ENCODE measurements at places on chromosomes 7 and 10.

- no peak for DNase-seq
Observed at GRCh38 chr10:28906415-28906814, 229.1 kb downstream of the BAMBI start.

DNA sequence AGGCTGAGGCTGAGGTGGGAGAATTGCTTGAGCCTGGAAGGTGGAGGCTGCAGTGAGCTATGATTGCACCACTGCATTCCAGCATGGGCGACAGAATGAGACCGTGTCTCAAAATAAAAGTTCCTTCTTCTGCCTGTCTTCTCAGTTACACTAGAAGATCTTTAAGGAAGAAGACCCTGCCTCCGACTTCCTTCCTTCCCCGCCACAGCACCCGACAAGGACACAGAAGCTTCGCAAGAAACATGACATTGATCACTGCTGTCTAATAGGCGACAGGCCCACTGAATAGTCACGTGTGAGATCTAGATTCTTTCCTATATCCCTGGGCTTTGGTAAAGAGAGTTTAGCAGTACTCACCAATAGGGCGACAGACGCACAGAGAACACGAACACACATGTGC lies 118.2 kb downstream of the PRPF18 start:
- no peak for DNase-seq

DNA sequence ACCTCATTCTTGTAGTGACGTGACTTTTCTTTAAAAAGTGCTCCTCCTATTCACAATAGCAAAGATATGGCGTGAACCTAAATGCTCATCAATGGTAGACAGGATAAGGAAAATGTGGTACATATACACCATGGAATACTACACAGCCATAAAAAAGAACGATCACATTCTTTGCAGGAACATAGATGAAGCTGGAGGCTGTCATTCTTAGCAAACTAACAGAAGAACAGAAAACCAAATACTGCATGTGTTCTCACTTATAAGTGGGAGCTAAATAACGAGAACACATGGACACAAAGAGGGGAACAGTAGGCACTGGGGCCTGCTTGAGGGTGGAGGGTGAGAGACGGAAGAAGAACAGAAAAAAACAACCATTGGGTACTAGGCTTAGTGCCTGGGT lies 59.9 kb upstream of the FGFR2 start:
- DNase-seq: no peak

- DNase-seq: peak; percentile 21
Observed at GRCh38 chr10:114548662-114549061, 109.4 kb downstream of the ABLIM1 start.

GRCh38 chr7:1829111-1829510 lies 159.0 kb downstream of the ELFN1 start:
- DNase-seq: no peak

GRCh38 chr7:27942711-27943110 lies 202.7 kb downstream of the TAX1BP1 start:
- DNase-seq: no peak

DNA sequence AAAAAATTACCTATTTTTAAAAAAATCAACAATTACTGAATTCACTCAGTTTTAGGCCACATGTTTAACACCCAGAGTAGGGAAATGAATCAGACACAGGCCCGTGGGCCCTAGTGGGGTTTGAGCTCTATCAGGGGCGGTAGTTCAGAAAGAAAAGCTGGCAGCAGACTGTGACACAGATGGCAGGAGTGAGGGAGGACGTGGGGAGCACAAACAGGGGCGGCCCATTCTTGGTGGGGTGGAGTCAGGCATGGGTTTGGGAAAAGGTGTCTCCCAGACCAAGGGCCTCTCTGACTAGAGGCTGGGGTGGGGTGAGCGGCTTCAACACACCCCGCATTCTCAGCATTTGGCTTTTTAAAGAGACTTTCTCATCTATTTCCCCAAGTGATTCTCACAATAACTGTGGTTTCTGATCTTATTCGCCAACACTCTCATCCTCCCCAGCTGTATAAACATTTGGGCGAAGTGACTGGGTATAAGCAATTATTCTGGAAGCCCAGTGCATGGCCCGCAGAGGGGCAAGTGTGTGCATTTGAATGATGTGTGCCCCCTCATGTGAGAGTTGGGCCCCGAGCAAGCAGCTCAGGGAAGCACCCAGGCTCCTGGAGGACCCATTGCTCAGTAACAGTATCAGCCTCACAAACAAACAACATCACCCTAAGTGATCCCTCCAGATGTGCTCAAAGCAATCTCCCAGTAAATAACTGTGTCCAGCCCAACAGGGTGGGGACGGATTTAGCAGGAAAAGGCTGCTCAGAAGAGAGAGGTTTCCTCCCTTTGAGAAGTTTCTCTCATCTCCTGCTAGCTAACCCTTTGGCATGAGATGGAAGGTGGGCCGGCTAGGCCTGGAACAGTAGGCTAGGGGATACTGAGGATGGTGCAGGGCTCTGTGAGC lies 437.6 kb upstream of the ZMIZ1 start:
- DNase-seq: no peak

GRCh38 chr7:98910427-98910826 lies 32.1 kb downstream of the TRRAP start:
- DNase-seq: no peak

DNA sequence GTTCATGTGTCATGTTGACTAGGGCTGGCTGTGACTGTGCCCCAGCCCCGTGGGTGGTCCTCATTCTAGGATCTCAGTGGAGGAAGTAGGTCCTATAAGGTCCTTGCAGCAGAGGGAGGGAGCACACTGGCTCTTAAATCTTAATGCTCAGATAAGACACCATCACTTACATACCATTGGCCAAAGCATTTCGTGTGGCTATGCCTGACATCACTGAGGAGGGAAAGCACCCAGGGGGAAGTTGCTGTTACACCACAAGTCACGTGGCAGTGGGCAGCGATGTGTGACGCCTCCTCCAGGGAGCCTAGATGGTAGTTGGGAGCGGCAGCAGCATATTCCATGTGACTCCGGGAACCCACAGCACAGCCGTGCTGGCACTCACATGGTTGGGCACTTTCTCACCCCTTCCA lies 224.7 kb upstream of the SH2B2 start:
- peak; percentile 70 for DNase-seq

- DNase-seq: no peak
Observed at GRCh38 chr7:117338020-117338419, 15.2 kb upstream of the WNT2 start.

DNA sequence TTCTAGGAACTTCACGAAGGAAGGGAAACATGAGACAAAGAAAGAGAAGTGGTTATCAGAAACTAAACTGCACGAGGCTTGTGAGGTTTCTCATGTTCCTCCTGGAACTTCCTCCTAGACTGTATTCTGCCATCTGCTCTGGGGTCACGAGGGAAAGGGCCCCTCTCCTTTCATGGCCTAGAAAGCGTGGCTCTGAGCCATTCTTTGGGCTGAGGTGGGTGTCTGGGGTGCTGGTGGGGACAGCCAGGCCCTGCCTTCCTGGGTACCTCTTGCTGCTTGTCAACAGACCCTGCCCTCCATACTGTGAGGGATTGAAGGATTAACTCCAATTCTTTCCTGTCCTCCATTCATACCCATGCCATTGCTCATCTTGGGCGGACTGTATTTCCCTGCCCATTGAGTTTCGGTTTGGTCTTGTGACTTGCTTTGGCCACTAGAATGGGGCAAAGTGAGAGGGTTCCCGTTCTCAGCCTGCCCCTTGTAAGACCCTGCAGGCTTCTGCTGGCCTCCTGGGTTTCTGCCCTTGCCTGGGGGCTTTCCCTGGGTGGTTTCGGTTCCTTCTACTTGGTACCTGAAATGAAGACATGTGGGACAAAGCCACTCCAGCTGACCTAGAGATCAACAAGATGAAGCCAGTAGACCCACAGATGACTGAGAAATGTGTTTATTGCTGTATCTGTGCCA lies 14.9 kb upstream of the GIMAP8 start:
- DNase-seq: peak; percentile 42

- DNase-seq: peak; percentile 81
Observed at GRCh38 chr7:22860784-22861482, 38.3 kb upstream of the TOMM7 start.

GRCh38 chr10:124686707-124687376 lies 57.3 kb downstream of the FAM53B start:
- no peak for DNase-seq

- DNase-seq: no peak
Observed at GRCh38 chr10:23173214-23174073, 18.7 kb upstream of the PTF1A start.

DNA sequence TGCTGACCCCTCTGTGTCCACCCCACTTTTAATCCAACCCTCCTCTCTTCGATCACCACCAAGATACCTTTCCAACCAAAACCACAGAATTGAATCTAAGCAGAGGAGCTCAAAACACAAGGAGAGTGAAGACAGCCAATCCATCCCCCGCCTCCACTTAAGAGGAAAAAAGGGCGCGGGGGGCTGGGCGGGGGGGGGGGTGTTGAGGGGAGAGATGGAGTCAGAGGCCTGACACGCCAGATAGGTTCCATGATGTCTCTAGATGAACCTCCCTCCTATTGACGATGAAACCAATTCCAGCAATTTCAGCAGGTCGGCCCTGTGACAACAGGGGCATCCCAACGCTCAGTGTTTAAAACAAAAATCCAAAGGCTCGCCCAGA lies 1.3 kb downstream of the SORBS1 start:
- DNase-seq: no peak

- no peak for DNase-seq
Observed at GRCh38 chr7:24755541-24756407, 1.5 kb downstream of the GSDME start.

- peak; percentile 86 for DNase-seq
Observed at GRCh38 chr7:7136466-7137381, 45.6 kb upstream of the C1GALT1 start.

DNA sequence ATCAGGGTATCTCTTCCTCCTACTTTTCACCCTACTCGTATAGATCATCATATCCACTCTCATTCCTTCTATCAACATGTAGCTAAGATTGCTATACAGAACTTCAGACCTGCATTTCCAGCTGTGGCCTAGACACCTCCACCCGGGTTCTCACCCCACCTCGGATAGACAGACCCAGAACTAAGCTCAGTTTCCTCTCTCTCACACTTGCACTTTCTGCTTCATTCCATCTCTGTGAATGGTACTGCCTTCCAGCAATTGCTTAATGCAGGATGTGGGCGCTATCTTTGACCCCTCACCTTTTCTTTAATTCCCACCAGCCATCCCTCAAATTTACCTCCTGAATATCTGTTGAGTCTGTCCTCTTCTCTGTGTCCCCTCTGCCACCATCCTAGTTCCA lies 35.7 kb downstream of the AGK start:
- DNase-seq: no peak

GRCh38 chr7:147980826-147981813 lies 609.4 kb upstream of the C7orf33 start:
- DNase-seq: no peak

DNA sequence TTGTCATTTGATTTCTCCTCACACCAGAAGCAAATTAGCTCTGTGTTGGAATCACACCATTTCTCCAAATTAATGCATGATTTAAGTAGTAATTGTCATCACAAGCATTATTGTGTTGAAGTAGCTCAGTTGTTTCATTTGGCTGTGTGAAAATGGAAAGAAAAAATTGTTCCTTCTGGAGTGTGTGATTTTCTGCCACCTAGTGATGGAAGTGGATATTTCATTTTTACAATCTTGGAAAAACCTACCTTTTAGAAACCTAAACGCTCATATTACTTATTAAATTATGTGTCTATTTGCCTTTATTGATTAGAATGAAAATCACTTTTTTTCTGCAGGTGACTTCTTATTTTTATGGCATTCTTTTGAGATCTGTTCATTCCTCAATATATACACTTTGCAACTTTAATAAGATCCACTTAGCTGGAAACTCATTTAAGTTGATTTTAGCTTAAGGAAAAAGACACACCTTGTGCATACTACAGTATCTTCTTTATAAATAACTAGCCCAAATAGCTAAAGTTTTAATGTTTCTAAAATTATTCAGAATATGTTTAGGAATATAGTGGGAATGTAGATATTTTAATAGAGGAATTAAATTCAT lies 50.0 kb downstream of the SRI start:
- peak; percentile 45 for DNase-seq

GRCh38 chr10:79059859-79060379 lies 8.8 kb upstream of the ZMIZ1 start:
- DNase-seq: no peak

- DNase-seq: no peak
Observed at GRCh38 chr7:132980402-132980801, 101.5 kb downstream of the CHCHD3 start.

DNA sequence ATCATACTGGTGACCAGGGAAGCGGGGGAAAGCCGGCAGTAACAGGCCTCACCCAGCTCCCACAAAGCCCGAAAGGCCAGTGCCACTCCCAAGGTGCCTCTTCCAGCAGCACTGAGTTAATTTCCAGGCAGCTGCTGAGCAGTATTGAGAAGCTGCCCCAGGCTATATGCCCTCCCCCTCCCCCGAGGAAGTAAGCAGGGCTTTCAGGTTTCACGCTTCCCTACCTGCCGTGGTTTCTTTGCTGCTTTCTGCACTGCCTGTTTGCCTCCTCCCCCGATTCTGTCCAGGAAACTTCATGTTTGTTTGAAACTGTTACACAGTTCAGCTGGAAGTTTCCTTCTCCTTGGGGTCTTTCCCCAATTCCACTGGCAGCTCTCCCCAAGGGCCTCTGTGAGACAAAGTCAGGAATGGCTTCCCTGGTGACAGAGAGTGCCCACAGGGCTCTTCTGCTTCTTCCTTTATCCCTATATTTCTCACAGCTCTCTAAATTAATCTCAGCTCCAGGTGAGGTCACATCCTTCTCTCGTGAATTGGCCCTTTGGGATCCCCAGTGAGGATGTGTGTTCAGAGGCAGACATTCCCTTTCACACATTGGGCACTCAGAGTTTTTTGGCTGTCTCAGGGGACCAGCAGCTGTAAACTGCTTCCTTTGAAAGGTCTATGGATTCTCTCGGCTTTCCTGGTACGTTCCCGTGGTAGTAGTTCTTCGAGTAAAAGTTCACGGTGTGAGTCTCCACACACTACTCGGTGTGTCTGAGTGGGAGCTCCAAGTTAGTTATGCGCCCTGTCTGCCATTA lies 19.4 kb downstream of the C1GALT1 start:
- DNase-seq: no peak

DNA sequence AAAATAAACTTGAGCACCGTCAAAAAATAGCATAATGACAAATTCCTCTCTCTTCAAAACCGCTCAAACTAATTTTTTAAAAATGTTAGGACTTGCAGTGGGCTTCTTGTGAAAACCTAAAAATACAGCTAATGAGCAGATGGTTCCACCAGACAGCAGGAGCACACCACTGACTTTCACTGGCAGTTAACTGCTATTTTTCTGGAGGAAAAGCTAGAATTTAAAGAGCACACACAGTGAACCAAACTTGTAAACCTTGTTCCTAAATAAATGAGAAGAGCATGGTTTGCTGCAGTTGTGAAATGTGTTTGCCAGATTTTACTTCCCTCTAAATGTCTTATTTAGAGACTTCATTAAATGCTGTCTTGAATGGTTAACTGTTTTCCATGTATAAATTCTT lies 143.9 kb downstream of the RAPGEF5 start:
- DNase-seq: no peak

DNA sequence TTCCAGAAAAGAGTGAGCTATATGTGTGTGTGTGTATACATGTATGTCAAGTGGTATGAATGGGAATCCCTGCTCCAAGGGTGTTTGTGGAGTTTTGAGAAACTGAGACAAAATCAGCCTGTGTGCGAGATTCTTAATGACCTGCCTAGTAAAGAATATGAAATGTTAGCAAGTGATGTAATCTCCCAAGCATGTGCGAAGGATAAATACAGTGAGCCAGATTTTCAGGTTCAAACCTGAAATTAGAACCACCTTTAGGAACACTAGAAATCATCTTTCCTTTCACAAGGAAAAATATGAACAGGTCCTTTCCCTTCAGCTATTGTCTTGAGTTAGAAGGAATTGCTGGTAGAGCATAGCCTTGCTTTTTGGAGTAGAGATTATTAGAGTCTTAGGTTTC lies 457.6 kb downstream of the LRMDA start:
- no peak for DNase-seq
